ENCODE measurements at places on chromosomes 12 and 14. TPM values are rescaled to one million over a fixed set of nuclear protein-coding genes. Genes with fewer than 3 reads are reported as not detected.

The PGF gene
- 31.7 TPM for polyA plus RNA-seq

- no peak for DNase-seq
These were observed 15.0 kb downstream of the CSRP2 start for GRCh38 chr12:76863837-76864236.

The TSHR gene
- polyA plus RNA-seq: not detected

DNA sequence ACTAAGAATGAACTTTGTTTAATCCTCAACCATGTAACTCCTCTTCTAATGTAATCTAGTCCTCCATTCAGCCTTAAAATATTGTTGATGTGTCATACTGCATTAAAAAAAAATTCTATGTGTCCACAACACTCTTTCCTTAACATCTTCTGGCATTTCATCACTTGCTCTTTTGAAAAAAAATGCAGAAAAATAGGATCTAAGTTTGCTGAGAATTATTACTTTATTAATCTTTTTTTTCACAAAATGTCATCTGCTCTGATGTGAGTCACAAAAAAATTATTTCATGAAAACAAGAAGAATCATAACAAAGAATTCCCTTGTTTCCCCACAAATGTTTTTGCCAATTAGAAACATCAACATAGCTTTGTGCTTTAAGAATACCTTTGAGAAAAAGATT, 410.1 kb upstream of the MGAT4C start:
- DNase-seq: no peak

- DNase-seq: no peak
These were observed 169.2 kb upstream of the PLXNC1 start for GRCh38 chr12:93979189-93979588.

GRCh38 chr12:7150356-7150755, 20.2 kb downstream of the CLSTN3 start:
- DNase-seq: no peak

DNA sequence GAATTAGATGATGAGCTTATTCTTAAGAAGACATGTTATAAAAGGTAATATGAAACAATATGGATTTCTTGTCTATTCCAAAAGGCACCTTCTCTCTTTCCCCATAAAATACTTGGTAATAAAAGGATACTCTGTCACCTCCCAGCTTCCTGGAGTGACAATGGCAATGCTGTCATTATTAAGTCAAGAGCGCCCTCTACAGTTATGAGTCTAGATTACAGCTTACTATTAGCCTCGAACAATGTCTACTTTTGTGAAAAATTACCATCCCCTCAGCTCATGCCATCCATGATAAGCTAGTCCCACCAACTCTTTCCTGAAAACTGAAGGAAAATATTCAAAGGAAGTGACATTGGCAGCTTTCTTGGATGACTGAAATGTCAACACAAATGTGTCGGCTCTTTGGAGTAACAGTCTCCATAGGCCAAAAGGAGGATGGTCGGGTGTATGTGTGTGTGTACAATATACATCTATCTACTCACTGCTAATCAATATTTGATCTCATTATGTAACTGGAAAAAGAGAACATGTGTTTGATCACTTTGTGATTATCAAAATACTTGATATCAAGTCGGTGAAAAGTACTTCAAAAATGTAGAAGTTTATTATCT, 48.7 kb upstream of the CDKN3 start:
- DNase-seq: no peak

The LETMD1 gene
- polyA plus RNA-seq: 18.0 TPM

GRCh38 chr12:116384691-116385485, 107.4 kb upstream of the MED13L start:
- no peak for DNase-seq

DNA sequence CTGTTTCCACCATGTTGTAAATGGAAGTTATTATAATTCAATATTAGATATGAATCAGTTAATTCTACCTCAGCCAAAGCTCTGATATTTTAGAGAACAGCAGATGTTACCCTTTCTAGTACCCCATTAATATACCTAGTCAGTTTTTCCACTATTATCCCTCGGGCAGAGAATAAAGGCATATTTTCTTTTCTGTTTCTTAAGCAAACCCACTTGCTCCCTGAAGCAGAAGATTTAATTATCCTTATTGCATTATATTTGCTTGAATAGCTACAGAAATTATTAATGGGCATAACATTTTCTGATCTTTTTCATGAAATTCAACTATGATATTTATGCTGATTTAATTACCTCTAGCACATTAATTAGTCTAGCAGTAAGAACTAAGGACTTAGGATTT, 832.9 kb upstream of the FBXO33 start:
- DNase-seq: no peak

DNA sequence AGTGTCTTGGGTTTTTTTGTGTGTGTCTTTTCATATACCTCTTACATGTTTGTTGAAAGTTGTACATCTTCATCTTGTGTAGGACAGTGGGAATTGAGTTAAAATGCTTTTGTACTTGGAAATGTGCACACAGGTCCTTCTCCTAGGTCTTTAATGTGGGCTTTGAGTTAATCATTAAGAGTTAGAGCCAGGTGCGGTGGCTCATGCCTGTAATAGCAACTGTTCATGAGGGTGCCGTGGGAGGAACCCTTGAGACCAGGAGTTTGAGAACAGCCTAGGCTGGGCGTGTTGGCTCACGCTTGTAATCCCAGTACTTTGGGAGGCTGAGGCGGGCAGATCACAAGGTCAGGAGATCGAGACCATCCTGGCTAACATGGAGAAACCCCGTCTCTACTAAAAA, 13.9 kb downstream of the CLECL1 start:
- DNase-seq: no peak
